Pons (tissue), 1 donor: ENCODE measurements at places on chromosomes 1 and 21.

DNA sequence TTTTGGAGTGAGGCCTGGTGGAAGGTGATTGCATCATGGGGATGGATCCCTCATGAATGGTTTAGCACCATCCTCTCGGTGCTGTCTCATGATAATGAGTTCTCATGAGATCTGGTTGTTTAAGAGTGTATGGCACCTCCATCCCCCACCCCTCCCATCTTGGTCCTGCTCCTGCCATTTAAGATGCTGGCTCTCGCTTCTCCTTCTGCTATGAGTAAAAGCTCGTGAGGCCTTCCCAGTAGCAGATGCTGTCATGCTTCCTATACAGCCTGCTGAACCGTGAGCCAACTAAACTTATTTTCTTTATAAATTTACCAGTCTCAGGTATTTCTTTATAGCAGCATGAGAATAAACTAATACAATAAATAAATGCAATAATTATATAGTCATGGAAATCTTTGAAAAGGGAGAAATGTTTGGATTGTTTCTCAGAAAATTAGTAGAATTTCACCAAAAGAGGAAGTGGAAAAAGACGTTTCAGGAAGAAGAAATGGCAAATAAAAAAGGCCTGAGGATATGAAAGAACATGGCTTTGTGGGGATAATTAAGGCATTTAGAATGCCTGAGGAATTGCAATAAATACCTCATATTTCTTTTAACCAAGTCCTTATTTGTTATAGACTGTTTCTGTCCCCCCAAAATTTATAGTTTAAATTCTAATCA, 451.2 kb upstream of the ADGRL4 start:
- DNase-seq = no peak

GRCh38 chr1:3029481-3029961, 8.3 kb downstream of the ACTRT2 start:
- no peak for DNase-seq

GRCh38 chr1:151486557-151486956, 24.6 kb upstream of the CGN start:
- DNase-seq = no peak

DNA sequence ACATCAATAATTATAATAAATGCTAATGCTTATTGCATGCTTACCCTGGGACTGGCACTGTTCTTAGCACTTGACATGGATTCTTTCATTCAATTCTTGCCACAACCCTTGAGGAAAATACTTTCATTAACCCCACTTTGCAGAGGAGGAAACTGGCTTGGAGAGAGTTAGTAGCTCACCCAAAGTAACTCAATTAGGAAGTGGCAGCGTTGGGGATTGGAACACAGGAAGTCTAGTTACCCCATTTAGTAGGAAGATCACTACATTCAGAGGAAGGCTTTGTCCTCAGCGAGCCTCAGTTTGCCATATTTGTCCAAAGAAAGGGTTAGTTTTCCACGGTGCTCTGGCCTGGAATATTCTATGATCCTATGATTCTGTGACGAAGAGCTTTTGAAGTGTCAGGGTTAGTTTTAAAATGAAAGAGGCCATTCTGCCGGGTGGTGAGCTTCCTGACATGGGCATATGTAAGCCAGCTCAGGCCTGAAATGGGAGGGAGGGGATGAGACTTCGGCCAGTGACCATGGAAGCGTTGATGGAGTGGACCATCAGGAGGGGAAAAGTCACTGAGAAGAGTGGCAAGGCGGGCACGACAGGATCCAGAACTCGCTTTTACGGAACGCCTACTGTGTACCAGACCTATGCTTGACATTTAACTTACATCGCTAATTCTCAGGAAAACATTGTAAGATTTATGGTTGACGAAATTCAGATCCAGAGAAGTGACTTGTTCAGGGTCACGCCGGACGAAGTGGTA, 28.2 kb upstream of the EPB41 start:
- DNase-seq = no peak

GRCh38 chr1:14514739-14515138, 83.7 kb upstream of the KAZN start:
- no peak for DNase-seq

- DNase-seq = no peak
Measured at GRCh38 chr1:94790246-94790645, 29.9 kb upstream of the SLC44A3 start.

GRCh38 chr1:238537641-238538040, 646.9 kb upstream of the ZP4 start:
- no peak for DNase-seq

GRCh38 chr1:202584707-202585589, 125.3 kb downstream of the SYT2 start:
- DNase-seq = no peak

GRCh38 chr1:220696863-220697231, 6.7 kb downstream of the C1orf115 start:
- peak; percentile 5 for DNase-seq

GRCh38 chr1:12516741-12517140, 101.3 kb downstream of the DHRS3 start:
- DNase-seq = no peak

- no peak for DNase-seq
Measured at GRCh38 chr1:236733653-236734052, 47.4 kb downstream of the ACTN2 start.

- no peak for DNase-seq
Measured at GRCh38 chr1:184541537-184542152, 154.8 kb downstream of the C1orf21 start.

GRCh38 chr21:46094401-46095082, 3.4 kb upstream of the COL6A2 start:
- DNase-seq = no peak

- no peak for DNase-seq
Measured at GRCh38 chr1:41800311-41800829, 118.4 kb downstream of the HIVEP3 start.

- DNase-seq = peak; percentile 85
Measured at GRCh38 chr1:161185732-161186311, 8.5 kb upstream of the B4GALT3 start.

DNA sequence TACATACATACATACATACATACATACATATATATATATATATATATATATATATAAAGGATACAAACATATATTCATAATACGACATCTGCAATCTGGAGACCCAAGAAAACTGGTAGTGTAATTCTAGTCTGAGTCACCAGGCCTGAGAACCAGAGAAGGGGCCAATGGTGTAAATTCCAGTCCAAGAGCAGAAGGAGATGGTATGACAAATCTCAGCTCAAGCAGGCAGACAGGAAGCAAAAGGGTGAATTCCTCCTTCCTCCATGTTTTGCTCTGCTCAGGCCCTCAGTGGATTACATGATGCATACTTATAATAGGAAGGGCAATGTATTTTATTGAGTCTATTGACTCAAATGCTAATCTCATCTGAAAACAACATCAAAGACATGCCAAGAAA, 1060.4 kb upstream of the TMPRSS15 start:
- no peak for DNase-seq

DNA sequence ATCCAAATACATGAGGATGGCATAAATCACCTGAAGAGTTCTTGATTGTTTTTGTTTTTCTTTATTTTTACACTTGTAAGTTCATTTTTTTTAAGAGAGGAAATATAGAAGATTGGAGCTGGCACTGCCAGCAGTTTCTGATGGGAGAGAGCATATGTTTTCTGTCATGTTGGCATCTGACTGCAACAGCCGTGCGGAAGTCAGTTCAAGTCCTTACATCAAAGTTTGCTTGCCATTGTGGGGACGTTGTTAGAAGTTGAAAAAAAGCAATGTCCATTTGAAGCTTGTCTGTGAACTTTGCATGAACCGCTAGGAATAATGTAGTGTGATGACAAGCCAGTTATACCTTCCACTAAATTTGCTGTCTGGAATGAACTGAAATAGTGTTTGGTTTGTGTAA, 126.5 kb upstream of the USH2A start:
- no peak for DNase-seq

GRCh38 chr1:79259390-79260336, 253.1 kb upstream of the ADGRL4 start:
- peak; percentile 34 for DNase-seq

DNA sequence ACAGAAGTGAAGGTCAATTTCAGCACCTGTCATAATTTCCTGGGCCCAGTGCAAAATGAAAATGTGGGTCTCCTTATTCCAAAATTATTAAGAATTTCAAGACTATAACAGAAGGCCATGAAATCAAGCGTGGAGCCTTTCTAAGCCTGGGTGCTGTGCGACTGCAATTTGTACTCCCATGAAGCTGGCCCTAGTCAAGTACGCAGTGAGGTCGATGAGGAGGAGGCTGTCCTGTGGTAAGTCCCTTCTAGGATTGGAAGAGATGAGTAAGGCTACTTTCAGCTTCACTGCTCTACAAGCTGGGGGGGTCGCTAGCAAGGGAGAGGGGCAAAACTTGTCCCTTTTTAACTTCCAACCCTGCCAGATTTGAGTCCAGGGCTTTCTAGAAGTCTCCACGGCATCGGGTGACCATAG, 410 bp upstream of the NUDC start:
- no peak for DNase-seq

GRCh38 chr1:9559673-9560072, 20.4 kb downstream of the SLC25A33 start:
- no peak for DNase-seq

- DNase-seq = no peak
Measured at GRCh38 chr1:117656202-117656641, 50.4 kb downstream of the TENT5C start.

DNA sequence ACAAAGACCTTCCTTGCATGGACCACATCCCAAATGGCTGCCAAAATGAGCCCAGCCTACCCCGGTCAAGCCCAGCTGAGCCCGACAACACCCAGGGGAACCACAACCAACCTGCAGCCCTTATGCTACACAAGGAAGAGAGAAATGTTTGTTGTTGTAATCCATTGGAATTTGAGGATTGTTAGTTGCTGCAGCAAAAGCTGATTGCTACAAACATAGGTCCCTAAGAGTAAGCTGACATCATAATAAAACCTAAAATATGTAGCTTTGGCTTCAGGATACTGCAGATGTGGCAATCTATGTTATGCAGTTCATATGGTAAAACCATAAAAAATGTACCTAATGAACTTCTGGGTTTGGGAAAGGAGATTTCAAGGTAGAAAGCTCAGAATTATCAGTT, 65.5 kb upstream of the DNAH14 start:
- no peak for DNase-seq

GRCh38 chr1:151801846-151802245, 3.4 kb downstream of the LINGO4 start:
- DNase-seq = no peak

GRCh38 chr1:153711026-153711425, 16.8 kb upstream of the INTS3 start:
- no peak for DNase-seq

- no peak for DNase-seq
Measured at GRCh38 chr1:47936916-47937551, 60.2 kb downstream of the TRABD2B start.

DNA sequence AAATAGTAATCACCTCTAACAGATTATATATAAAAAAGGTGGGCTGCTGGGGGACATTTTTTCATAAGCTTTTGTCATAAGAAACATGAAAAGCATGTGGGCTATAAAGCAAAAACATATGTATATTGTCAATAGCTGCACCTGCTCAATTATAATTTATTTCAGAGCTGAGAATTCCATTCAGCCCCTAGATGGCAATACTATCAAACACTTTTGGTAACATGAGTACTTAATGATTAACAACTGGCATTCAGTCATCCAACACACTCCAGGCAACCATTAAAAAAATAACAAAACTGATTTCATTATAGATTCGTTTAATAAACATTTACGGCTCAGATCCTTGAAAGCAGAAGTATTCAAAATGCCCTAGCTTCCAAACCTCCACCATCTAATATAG, 115.1 kb downstream of the KCTD3 start:
- DNase-seq = peak; percentile 26

DNA sequence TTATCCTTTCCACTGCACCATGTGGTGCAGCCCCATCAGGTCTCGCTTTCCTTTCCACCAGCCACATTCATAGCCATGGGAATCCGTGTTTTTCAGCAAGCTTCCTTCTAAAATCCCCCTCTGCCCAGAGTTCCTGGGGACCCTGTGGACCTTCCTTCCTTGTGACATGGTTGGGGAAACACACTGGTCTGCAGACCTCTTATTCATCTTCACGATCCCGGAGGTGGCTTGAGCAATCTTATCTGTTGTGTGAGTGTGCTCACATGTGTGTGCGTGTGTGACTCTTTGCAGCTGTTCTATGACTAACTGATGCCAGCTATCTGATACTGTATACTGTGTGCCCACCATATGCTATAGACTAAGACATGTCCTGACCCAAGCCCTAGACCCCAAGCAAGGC, 15.6 kb upstream of the IL10 start:
- no peak for DNase-seq

- no peak for DNase-seq
Measured at GRCh38 chr1:13860031-13860430, 160.0 kb downstream of the PRDM2 start.

- DNase-seq = no peak
Measured at GRCh38 chr1:217369271-217369981, 261.5 kb downstream of the GPATCH2 start.

GRCh38 chr1:225944387-225944786, 3.4 kb upstream of the LEFTY2 start:
- DNase-seq = no peak

DNA sequence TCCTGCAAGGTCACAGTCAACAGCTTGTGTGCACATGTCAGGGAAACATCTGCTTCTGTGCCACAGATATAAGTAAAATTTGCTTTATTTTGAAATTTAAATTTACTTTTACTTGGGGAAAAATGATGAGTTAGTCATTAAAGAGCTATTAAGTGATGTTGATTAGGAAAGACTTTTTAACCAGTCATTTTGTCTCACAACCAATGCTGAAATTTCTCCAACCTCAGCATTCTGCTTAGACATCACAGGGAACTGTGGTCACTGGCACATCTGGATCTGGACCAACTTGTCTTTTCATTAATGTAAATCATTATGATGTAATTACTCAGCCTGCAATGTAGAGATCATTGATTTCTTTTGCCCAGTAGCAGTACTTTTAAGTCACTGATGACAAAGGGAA, 301.0 kb downstream of the TTLL7 start:
- no peak for DNase-seq

GRCh38 chr1:25065795-25066238, 135.7 kb upstream of the RUNX3 start:
- DNase-seq = no peak

DNA sequence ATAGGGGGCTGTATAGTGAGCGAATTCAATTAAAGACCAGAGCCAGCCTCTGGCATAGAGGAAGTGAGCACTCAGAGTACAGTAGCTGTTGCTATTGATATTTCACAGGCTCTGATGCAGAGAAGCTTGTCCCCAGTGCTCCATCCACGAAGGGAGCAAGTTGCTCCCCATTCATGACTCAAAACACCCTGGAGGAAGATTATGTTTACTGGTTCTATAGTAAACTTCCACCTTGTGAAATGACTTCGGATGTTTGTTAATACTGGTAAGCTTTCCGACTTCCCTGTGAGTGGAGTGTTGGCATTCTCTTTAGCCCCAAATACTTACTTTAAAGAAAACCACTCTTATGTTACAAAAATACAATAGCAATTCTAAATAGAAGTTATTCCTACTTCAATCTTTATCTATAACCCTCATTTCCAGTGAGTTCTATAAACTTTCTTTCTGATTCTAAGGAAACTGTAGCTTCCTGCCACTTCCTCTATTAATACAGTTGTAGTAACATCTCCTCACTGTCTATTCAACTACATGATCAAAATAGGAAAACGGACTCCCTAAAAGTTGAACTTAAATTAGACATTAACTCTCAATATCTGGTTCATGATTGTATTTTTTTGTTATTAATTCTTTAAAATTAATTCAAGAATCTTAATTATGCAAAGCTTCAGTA, 46.4 kb downstream of the ZNF281 start:
- no peak for DNase-seq

- DNase-seq = peak; percentile 49
Measured at GRCh38 chr1:214332946-214333798, 52.2 kb downstream of the SMYD2 start.

- no peak for DNase-seq
Measured at GRCh38 chr1:110582378-110582777, 23.8 kb downstream of the KCNA2 start.
